ENCODE measurements at places on chromosomes 16 and 17. TPM values are rescaled to one million over a fixed set of nuclear protein-coding genes. Genes with fewer than 3 reads are reported as not detected.

CACNG3 gene
- total RNA-seq = not detected

OSGIN1 gene
- 10.3 TPM for total RNA-seq

ASPA gene
- 6.6 TPM for total RNA-seq

DNA sequence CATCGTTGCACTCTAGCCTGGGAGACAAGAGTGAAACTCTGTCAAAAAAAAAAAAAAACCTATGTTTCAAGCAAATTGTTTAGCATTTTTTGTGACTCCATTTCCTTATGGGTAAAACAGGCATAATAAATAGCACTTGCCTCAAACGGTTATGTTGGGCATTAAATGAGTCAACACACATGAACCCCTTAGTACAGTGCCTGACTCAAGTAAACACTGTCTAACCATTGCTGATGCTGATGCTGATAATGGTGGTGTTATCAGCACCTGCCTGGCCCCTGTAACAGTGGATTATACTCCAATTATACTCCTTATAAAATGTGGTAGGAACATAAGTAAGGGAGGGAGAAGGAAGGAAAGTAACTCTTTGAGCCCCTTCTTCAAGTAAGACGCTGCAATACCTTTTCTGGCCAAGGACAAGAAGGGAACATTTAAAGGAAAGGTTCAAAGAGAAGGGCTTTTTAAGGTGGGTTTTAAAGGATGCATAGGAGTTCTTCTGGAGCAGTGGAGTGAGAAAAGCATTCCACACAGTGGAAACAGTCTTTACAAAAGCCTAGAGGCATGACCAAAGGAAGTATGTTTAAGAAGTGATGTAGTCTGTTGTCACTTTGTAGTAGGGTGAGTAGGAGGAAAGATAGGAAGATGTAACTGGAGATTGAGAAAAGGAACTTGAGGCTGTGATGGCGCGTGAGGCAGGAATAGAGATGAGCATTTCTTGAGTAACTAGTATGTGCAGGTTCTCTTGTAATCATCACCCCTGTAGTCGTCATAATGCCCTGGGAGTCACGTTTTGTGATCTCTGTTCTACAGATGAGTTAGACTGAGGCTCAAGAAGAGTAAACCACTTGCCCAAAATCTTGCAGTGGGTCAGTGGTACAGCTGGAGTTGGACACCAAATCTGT lies 4.3 kb downstream of the SCNN1B start:
- no peak overlapping the region for H3K27ac ChIP-seq
- H3K36me3 ChIP-seq = no peaks in the 10 kb centered on the region
- no peaks in the 10 kb centered on the region for H3K4me1 ChIP-seq
- DNase-seq = no peak

GRCh38 chr16:12319428-12320035 lies 343.0 kb downstream of the SNX29 start:
- no peaks in the 10 kb centered on the region for H3K27me3 ChIP-seq
- DNase-seq = no peak
- H3K27ac ChIP-seq = no peak overlapping the region
- H3K4me1 ChIP-seq = no peaks in the 10 kb centered on the region

DNA sequence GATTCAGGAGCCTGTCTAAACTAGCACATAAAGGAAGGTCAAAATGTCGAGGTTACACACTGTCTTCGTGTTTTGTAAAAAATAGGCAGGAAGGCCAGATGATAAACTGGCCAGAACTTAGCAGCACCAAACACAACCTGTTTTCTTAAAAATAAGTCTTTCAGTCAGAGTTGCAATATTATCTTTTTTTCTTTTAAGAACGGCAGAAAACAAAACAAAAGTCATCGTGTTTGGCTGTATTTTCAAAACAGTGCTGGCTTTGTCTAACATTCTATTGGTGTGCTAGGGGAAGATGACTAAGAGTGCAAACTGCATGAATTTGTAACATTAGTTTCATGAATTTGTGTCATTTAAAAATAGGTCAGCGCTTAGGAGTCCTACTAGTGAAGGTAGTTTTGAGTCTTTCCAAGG lies 5.3 kb downstream of the MAF start:
- no peaks in the 10 kb centered on the region for H3K27me3 ChIP-seq
- no peak overlapping the region for H3K4me3 ChIP-seq
- no peak for DNase-seq
- no peaks in the 10 kb centered on the region for H3K36me3 ChIP-seq
- no peak overlapping the region for H3K27ac ChIP-seq

DNA sequence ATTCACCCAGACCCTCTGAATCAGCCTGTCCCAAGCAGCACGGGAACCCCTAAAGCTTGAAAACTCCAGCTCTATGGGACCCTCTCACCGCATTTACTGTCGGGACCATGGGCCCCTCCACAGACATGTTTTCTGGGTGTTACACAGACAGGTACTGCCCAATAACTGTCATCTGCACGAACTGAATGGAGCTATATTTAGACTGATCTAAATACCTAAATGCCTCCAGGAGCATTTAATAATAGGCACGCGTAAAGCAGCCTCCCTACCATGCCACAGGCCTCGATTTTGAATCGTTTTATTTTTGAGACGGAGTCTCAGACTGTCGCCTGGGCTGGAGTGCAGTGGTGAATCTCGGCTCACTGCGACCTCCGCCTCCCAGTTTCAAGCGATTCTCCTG lies 49.7 kb downstream of the EMP2 start:
- H3K27me3 ChIP-seq = no peaks in the 10 kb centered on the region
- H3K4me3 ChIP-seq = no peak overlapping the region
- H3K27ac ChIP-seq = no peak overlapping the region
- peak; percentile 13 for DNase-seq
- H3K4me1 ChIP-seq = no peaks in the 10 kb centered on the region

DNA sequence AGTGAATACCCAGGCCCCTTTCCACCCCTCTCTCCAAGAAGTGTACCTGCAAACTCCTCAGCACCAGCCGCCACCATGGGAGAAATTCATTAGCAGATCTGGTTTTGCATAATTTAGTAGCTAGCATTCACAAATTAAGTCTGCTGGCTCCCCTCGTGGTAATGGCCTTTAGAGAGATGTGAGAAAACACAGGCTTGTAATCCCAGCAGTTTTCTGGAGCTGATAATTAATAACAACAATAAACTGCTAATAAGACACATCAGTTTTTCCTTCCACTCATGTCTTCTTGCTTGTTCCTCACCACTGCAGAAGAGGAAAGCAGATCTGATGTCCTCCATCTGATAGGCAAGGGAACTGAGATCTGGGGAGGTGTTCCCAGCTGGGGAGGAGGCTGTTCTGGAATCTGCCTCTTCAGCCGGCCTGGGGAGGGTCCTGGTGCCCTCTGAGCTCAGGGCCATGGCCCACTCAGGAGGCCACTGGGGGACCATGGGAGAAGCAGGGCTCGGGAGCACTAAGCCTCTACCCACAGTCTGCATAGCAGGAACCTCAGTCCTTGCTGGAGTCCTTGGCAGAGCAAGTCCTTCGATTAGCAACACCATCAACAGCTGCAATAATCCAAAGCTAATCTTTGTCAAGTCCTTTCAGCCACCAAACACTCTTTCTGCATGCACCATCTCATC lies 74.2 kb upstream of the DNAJA2 start:
- no peak for DNase-seq
- H3K4me3 ChIP-seq = no peak overlapping the region
- no peaks in the 10 kb centered on the region for H3K27me3 ChIP-seq
- no peak overlapping the region for H3K27ac ChIP-seq

GRCh38 chr16:71341881-71342280 lies 16.6 kb upstream of the CALB2 start:
- no peak overlapping the region for H3K4me3 ChIP-seq
- no peak overlapping the region for H3K27ac ChIP-seq
- H3K36me3 ChIP-seq = no peaks in the 10 kb centered on the region
- no peak for DNase-seq

- no peak for DNase-seq
- no peak overlapping the region for H3K4me3 ChIP-seq
- H3K36me3 ChIP-seq = peaks cover 10% of the 10 kb centered on the region
- no peaks in the 10 kb centered on the region for H3K27me3 ChIP-seq
- no peak overlapping the region for H3K27ac ChIP-seq
These were observed 23.5 kb downstream of the CFAP97D1 start for GRCh38 chr17:43803758-43804157.

GRCh38 chr16:3919413-3919812 lies 38.9 kb upstream of the CREBBP start:
- H3K27me3 ChIP-seq = no peaks in the 10 kb centered on the region
- no peak overlapping the region for H3K27ac ChIP-seq
- no peaks in the 10 kb centered on the region for H3K36me3 ChIP-seq
- DNase-seq = no peak
- H3K4me1 ChIP-seq = no peaks in the 10 kb centered on the region

DNA sequence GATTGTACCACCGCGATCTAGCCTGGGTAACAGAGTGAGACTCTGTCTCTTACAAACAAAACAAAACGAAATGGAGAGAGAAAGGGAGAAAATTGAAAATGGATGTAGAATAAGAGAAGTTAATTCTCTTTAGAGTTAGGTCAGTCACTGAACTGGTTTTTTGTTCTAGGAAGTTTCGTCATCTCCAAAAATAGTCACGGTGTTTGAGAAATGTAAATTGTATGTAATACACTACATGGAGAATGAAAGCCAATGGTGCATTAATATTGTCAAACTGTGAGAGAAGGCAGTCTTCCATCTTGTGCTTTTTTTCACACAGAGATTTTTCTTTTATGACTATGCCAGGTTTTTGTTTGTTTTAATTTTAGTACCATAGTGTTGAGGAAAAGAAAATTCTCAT lies 145.9 kb downstream of the BCAS3 start:
- no peaks in the 10 kb centered on the region for H3K27me3 ChIP-seq
- H3K36me3 ChIP-seq = no peaks in the 10 kb centered on the region
- H3K27ac ChIP-seq = no peak overlapping the region
- H3K4me1 ChIP-seq = no peaks in the 10 kb centered on the region
- DNase-seq = no peak
- H3K4me3 ChIP-seq = no peak overlapping the region

DNA sequence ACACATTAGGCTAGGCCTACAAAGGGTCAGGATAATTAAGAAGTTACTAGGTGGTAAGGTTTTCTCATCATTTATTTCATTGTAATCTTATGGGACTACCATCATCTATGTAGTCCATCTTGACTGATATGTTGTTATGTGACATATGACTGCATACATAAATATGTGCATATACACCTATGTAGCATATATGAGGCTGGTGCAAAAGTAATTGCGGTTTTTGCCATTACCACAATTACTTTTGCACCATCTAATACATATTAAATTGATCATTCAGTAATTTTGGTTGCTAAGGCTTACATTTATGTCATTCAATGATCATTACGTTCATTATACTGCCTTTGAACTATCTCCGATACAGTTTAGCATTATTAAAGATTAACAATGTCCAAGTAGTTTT lies 167.8 kb upstream of the AXIN2 start:
- no peak overlapping the region for H3K4me3 ChIP-seq
- no peaks in the 10 kb centered on the region for H3K36me3 ChIP-seq
- H3K4me1 ChIP-seq = no peaks in the 10 kb centered on the region
- H3K27me3 ChIP-seq = no peaks in the 10 kb centered on the region

DNA sequence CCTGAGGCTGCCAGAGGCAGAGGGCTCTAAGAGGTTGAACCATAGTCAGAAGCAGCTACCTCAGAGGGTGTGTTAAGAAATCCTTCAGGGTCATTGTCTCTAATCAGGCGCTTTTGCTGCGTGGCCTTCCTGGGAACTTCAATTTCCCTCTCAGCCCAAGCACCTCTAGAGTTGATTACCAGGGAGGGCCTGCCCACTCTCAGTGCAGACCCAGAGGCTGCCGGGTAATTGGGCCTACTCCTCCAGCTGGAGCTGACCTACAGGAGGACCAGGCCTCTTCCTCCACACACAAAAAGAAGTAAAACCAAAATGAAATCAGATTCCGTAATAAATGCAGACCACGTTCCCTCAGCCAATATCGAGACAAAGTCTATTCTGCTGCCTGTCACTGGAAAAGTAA lies 305.0 kb upstream of the CCL2 start:
- DNase-seq = no peak
- H3K27me3 ChIP-seq = no peaks in the 10 kb centered on the region
- no peaks in the 10 kb centered on the region for H3K36me3 ChIP-seq
- H3K4me3 ChIP-seq = no peak overlapping the region
- H3K4me1 ChIP-seq = no peaks in the 10 kb centered on the region
- no peak overlapping the region for H3K27ac ChIP-seq

DNA sequence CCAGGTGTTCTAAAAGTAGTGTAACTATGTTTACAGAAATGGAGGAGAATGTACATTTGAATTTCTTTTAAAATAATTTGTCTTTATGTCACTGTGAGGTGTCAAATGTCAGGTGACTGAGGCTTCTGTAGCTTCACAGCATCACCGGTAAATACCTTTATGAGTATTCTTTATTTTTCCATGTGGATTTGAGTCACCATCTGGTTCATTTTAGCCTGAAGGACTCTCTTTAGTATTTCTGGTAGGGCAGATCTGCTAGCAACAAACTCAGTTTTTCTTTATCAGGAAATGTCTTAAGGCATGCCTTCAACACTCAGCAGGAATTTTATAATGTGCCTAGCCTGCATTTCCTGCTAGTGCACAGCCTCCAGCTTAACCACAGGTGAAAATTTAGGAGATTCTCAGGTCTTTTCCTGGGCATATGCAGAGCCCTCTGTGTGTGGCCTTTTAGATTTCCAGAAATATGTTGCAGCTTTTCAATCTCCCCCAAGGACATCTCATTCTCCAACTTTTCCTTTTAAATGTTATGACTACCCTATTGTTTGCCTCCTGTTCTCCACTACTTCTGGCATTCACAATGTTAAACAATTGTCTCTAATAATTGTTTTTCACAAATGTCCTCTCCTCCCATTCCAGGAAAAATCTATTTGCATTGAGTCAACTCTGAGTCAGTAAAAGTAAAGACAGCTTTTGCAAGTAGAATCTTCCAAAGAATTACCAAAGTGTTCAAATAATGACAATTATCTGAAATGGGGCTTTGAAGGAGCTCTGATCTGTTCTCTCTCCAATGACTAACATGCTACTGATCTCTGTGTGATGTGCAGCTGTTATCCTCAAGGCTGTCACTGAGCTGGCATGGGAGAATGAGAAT lies 239.4 kb upstream of the CPHXL start:
- H3K36me3 ChIP-seq = no peaks in the 10 kb centered on the region
- H3K4me1 ChIP-seq = no peaks in the 10 kb centered on the region
- H3K27me3 ChIP-seq = no peaks in the 10 kb centered on the region

GRCh38 chr17:78979780-78980623 lies at the start of gene LGALS3BP:
LGALS3BP (minus strand) TSS chr17:78979923; CDS start chr17:78977191, 2,732 bp downstream.
- H3K27ac ChIP-seq = no peak within 1 kb of the TSS
- no peaks in the 10 kb centered on the region for H3K27me3 ChIP-seq
- H3K36me3 ChIP-seq = no peaks in the 10 kb centered on the region
- H3K4me1 ChIP-seq = no peaks in the 10 kb centered on the region
- DNase-seq = no peak

GRCh38 chr17:79042421-79043190 lies 18.6 kb downstream of the C1QTNF1 start:
- no peak overlapping the region for H3K4me3 ChIP-seq
- no peak overlapping the region for H3K27ac ChIP-seq
- no peaks in the 10 kb centered on the region for H3K4me1 ChIP-seq
- H3K27me3 ChIP-seq = no peaks in the 10 kb centered on the region

DNA sequence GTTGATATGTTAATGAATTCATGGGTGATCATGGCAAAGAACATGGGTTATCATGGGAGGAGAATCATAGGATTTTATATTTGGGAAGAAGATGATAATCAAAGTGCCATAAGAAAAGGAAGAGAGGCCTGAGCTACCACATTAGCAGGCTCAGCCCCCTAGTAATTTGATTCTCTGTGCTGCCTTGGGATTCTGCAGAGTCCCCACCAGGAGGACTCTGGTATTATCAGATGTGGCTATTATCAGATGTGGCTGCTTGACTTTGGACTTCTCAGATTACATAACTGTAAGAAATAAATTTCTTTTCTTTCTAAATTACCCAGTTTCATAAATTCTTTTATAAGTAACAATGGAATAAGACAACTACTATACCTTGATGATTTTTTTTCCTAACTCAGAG lies 137.6 kb downstream of the ITFG1 start:
- no peaks in the 10 kb centered on the region for H3K4me1 ChIP-seq
- no peak overlapping the region for H3K4me3 ChIP-seq
- no peaks in the 10 kb centered on the region for H3K27me3 ChIP-seq
- no peak for DNase-seq

Data from aorta (tissue), 5 donors.